ENCODE measurements at places on chromosomes 7 and 10.

DNA sequence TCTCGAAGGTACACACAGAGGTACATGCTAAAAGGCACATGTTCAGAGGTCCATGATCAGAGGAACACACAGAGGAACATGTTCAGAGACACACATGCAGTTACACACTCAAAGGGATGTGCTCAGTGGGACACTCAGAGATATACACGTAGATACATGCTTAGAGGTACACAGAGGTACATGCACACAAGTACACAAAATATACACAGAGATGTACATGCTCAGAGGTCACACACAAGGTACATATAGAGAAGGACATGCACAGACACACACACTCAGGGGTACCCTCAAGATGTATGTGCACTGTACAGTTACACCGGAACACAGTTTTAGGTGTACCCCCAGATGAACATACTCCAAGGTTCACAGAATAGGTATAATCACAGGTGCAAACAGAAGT is 18.8 kb downstream of the NPC1L1 start:
- no peak for DNase-seq

- no peak for DNase-seq
Observed at GRCh38 chr7:118286131-118286530, 61.6 kb downstream of the ANKRD7 start.

- no peak for DNase-seq
Observed at GRCh38 chr10:114151486-114151885, 22.5 kb downstream of the CCDC186 start.

- DNase-seq = no peak
Observed at GRCh38 chr10:17231788-17232187, 3.7 kb downstream of the VIM start.

- DNase-seq = no peak
Observed at GRCh38 chr10:102485093-102485784, 17.3 kb downstream of the ACTR1A start.
